ENCODE measurements at places on chromosomes 12 and 14. TPM values are rescaled to one million over a fixed set of nuclear protein-coding genes. Genes with fewer than 3 reads are reported as not detected.
A peak's percentile ranks its signal among the peaks of the same experiment; 100 is the strongest.

The RPGRIP1 gene
- not detected for total RNA-seq

The OVCH1 gene
- not detected for total RNA-seq

The KRT3 gene
- total RNA-seq: not detected

The CMA1 gene
- total RNA-seq: 1.2 TPM

The SRRM4 gene
- total RNA-seq: not detected

The TBC1D30 gene
- 0.17 TPM for total RNA-seq

- H3K4me1 ChIP-seq: peaks cover 4% of the 10 kb centered on the region
- no peak overlapping the region for H3K27ac ChIP-seq
- no peak for DNase-seq
- no peak overlapping the region for H3K4me3 ChIP-seq
- H3K27me3 ChIP-seq: peaks cover 6% of the 10 kb centered on the region
- peaks cover 3% of the 10 kb centered on the region for H3K36me3 ChIP-seq
Observed at GRCh38 chr12:68980476-68981212, 47.7 kb upstream of the CPM start.

DNA sequence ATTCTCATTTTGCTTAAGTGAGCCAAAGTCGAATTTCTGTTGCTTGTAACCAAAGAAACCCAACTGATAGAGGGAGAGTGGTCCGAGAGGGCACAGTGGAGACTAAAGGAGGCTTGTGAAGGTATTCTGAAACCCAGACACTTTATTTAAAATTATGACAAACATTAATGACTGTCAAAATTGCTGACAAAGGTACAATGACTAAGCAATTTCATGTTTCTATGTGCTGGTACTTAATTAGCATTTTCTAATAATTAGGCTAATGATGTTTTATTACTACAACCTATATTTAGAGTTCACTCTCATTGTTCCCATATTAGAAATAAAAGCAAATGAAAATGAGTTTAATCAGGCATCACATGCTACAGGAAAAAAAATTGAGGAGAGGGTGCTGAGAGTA is 116.4 kb downstream of the PTGER2 start:
- H3K36me3 ChIP-seq: no peaks in the 10 kb centered on the region
- no peaks in the 10 kb centered on the region for H3K27me3 ChIP-seq
- H3K4me1 ChIP-seq: peaks cover 9% of the 10 kb centered on the region

GRCh38 chr14:67704484-67705089 is 2.9 kb downstream of the RDH12 start:
- no peak overlapping the region for H3K4me3 ChIP-seq
- H3K27ac ChIP-seq: no peak overlapping the region
- peak; percentile 59 for DNase-seq
- no peaks in the 10 kb centered on the region for H3K4me1 ChIP-seq
- H3K36me3 ChIP-seq: no peaks in the 10 kb centered on the region
- no peaks in the 10 kb centered on the region for H3K27me3 ChIP-seq

- DNase-seq: no peak
- H3K27ac ChIP-seq: no peak overlapping the region
- no peak overlapping the region for H3K4me3 ChIP-seq
- no peaks in the 10 kb centered on the region for H3K4me1 ChIP-seq
- H3K27me3 ChIP-seq: peaks cover 4% of the 10 kb centered on the region
Observed at GRCh38 chr12:59828521-59828920, 232.7 kb downstream of the SLC16A7 start.

DNA sequence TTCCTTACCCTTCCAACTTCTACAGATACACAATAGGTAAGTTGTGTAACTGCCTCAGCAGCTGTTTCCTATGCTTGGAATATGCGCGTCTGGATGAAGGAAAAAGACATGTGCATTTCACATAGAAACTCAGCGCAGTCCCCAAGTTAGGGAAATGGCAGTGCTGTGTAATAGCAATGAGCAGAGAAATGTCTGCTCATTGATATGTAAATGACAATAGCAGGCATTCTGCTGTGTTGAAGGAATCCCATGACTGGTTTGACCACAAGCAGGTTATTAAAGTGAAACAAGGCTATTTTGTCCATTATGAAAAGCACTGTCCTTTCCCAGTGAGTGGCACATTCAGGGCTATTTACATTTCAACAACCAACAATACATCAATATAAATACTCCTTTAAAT is 106.6 kb downstream of the BTG1 start:
- no peaks in the 10 kb centered on the region for H3K27me3 ChIP-seq
- H3K36me3 ChIP-seq: peaks cover 9% of the 10 kb centered on the region
- no peak overlapping the region for H3K27ac ChIP-seq
- no peak for DNase-seq
- H3K4me3 ChIP-seq: no peak overlapping the region

DNA sequence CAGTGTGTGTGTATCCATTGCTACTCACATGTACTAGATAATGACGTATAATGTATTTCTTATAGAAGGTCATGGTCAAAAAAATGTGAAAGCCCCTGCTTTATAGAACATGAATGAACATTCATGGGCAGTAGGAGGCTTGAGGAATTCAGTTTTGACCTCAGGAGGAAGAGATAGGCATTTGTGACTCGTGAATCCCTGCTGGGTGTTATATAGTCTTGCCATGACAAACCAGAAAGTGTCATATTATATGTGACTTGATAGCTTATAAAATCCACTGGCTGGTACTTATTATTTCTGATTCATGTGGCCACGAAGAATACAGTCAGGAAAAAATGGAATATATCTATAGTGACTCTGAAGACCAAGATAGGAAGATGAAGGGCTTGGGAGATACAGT is 287.6 kb downstream of the CEP128 start:
- peaks cover 11% of the 10 kb centered on the region for H3K36me3 ChIP-seq
- no peaks in the 10 kb centered on the region for H3K27me3 ChIP-seq
- no peaks in the 10 kb centered on the region for H3K4me1 ChIP-seq
- no peak for DNase-seq
- H3K27ac ChIP-seq: no peak overlapping the region
- no peak overlapping the region for H3K4me3 ChIP-seq

DNA sequence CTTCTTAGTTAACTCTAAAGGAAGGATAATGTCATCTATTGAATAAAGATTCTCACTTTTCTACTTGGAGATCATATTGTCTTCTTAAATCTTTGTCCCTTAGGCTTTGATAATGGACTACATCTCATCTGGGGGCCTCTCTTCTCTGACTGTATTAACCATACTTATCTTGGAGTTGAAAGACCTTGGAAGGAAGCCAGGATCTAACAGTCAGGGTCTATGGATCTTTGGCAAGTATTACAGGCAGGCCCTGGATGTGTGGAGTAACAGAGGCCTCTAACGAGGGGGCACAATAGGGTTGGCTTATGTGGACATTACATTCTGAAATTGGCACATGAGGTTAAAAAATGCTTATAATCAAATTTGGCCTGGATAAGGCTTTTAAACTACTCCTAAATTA is 513.8 kb downstream of the NRXN3 start:
- H3K36me3 ChIP-seq: no peaks in the 10 kb centered on the region
- peaks cover 2% of the 10 kb centered on the region for H3K27me3 ChIP-seq
- no peak for DNase-seq
- no peak overlapping the region for H3K27ac ChIP-seq

GRCh38 chr12:68622250-68622649 is 11.6 kb downstream of the RAP1B start:
- H3K27ac ChIP-seq: peak overlapping the region; percentile 38
- H3K4me3 ChIP-seq: no peak overlapping the region
- no peak for DNase-seq
- H3K36me3 ChIP-seq: peaks cover 51% of the 10 kb centered on the region

- peak overlapping the region; percentile 7 for H3K27ac ChIP-seq
- H3K27me3 ChIP-seq: no peaks in the 10 kb centered on the region
- H3K4me1 ChIP-seq: peaks cover 65% of the 10 kb centered on the region
- no peak overlapping the region for H3K4me3 ChIP-seq
Observed at GRCh38 chr12:54988402-54989054, 4.0 kb upstream of the TESPA1 start.

DNA sequence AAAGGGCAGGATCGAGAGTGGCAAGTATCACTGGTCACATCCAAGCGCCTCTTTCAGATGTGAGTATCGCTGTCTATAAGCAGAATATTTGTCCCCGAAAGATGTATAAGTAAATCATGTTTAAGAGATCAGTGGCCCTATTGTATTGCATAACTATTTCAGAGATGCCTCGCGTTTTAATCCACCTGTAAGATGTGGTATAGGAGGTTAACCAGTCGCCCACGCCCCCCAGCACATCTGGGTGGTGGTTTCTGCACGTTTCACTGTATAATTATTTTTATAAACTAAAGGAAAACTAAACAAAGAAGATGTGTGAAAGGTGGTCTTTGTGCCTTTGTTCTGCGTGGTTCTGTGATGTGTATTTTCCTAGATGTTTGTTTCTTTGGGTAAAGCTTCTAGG is 28.9 kb downstream of the RIMBP2 start:
- no peak overlapping the region for H3K4me3 ChIP-seq
- H3K4me1 ChIP-seq: no peaks in the 10 kb centered on the region
- H3K36me3 ChIP-seq: no peaks in the 10 kb centered on the region
- peaks cover 41% of the 10 kb centered on the region for H3K27me3 ChIP-seq

GRCh38 chr14:39175445-39176262 is 600 bp downstream of the PNN start:
- H3K27ac ChIP-seq: peak overlapping the region; percentile 100
- H3K4me1 ChIP-seq: peaks cover 46% of the 10 kb centered on the region
- H3K27me3 ChIP-seq: no peaks in the 10 kb centered on the region
- DNase-seq: peak; percentile 39

DNA sequence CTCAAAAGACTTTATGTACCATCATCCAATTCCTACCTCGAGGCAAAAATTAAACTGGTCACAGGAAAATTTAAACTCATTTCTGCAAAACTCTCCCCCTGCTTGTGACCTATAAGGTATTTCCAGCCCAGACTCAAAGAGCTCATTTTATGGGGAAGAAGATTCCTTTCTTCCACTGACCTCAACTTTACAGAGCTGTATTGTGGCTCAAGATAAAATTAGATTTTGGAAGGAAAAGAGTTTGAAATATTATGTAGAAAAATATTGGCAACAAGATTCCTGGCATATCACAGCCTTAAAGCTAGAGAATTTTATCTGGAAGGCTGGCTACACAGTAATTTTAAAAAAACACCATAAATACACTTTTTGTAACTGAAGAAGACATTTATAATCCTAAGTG is 91.7 kb downstream of the STXBP6 start:
- H3K4me3 ChIP-seq: no peak overlapping the region
- peaks cover 4% of the 10 kb centered on the region for H3K27me3 ChIP-seq
- no peak overlapping the region for H3K27ac ChIP-seq
- no peak for DNase-seq

DNA sequence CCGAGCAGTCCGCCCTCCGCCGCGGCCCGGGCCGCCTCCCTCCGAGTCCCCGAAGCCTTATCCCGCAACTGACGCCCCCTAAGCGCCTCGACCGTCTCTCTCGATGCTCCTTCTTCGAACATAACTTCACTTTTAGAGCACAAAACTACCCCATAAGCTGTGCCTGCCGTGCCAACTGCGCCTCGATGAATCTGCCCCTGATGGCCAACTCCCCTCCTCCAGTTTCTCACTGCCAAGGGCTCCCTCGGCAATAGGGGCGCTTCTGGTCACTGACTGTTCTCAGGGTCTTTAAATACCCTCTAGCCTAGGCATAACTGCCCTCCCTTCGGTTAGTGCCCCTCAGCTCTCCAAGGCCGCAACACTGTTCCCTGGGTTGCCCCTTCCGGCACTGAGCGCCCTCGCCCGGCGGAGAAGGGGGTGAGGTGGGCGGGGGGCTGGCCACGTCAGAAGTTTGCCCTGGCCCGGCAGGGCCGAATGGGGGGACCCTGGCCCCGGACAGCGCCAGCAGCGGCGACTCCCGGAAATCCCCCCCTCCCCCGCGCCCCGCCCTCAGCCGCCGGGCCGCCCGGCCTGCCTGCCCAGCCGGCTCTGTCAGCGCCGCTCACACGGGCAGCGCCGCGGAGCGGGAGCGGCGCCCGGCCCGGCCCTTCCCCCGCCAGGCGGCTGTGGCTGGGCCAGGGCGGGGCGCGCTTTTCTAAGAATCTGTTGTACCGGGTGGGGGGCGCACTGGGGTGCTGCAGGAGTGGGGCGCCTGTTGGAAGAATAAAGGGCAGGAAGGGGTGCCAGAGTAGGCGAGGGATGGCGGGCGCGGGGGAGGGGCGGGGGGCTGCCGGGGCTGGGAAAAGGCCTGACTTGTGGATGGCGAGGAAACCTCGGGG is 10.6 kb downstream of the RARG start:
- no peaks in the 10 kb centered on the region for H3K27me3 ChIP-seq
- peak; percentile 47 for DNase-seq
- no peaks in the 10 kb centered on the region for H3K36me3 ChIP-seq
- H3K27ac ChIP-seq: peak overlapping the region; percentile 92
- peak overlapping the region; percentile 90 for H3K4me3 ChIP-seq

GRCh38 chr14:101827286-101827685 is 65.8 kb downstream of the PPP2R5C start:
- H3K4me3 ChIP-seq: no peak overlapping the region
- H3K27ac ChIP-seq: peak overlapping the region; percentile 75
- H3K27me3 ChIP-seq: no peaks in the 10 kb centered on the region
- peaks cover 89% of the 10 kb centered on the region for H3K4me1 ChIP-seq
- H3K36me3 ChIP-seq: peaks cover 32% of the 10 kb centered on the region
- no peak for DNase-seq

DNA sequence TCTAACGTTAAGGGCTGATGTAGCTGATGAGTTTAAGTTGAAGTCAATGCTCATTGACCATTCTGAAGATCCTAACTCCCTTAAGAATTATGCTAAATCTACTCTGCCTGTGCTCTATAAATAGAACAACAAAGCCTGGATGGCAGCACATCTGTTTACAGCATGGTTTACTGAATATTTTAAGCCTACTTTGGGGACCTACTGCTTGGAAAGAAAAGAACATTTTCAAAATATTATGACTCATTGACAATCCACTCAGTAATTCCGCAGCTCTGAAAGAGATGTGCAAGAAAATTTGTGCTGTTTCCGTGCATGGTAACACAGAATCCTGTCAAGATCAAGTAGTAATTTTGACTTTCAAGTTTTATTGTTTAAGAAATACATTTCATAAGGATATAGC is 35.0 kb upstream of the NAV3 start:
- DNase-seq: no peak
- no peak overlapping the region for H3K27ac ChIP-seq
- no peaks in the 10 kb centered on the region for H3K36me3 ChIP-seq
- H3K27me3 ChIP-seq: no peaks in the 10 kb centered on the region
- no peak overlapping the region for H3K4me3 ChIP-seq
- no peaks in the 10 kb centered on the region for H3K4me1 ChIP-seq

- no peaks in the 10 kb centered on the region for H3K4me1 ChIP-seq
- no peak for DNase-seq
- no peak overlapping the region for H3K27ac ChIP-seq
- H3K36me3 ChIP-seq: no peaks in the 10 kb centered on the region
- no peaks in the 10 kb centered on the region for H3K27me3 ChIP-seq
Observed at GRCh38 chr14:26412421-26412820, 185.4 kb downstream of the NOVA1 start.

- H3K4me1 ChIP-seq: peaks cover 6% of the 10 kb centered on the region
- DNase-seq: no peak
Observed at GRCh38 chr14:34012978-34013720, 62.3 kb upstream of the EGLN3 start.

GRCh38 chr14:85315733-85316290 is 214.1 kb upstream of the FLRT2 start:
- H3K36me3 ChIP-seq: no peaks in the 10 kb centered on the region
- no peak overlapping the region for H3K27ac ChIP-seq
- no peaks in the 10 kb centered on the region for H3K27me3 ChIP-seq
